ENCODE measurements at places on chromosomes 5 and 9. TPM values are rescaled to one million over a fixed set of nuclear protein-coding genes. Genes with fewer than 3 reads are reported as not detected.

- no peak for DNase-seq
Observed at GRCh38 chr5:91457681-91458058, 74.6 kb upstream of the ARRDC3 start.

- no peak for DNase-seq
Observed at GRCh38 chr5:53302529-53302928, 177.9 kb upstream of the FST start.

DNA sequence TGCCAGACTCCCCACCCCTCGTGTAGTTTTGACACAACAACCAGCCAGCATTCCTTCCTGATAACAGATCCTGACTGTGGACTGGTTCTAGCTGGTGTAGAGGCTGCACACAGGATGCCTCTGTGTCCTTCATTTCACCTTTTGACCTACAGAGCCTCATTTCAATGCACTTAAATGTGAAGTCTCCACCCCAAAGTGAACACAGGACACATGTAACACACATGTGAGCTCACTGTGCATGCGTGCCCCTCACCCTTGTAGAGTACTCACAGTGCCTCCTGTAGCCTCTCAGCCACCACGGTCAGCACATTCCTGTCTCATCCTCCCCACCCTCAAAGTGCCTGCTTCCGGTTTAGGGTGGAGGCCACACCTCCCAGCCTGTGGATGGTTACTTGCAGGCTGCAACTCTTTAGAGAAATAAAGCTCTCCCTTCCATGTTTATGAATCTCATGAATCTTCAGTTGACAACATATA is 11.6 kb upstream of the NKD2 start:
- peak; percentile 13 for DNase-seq

The IDNK gene
- 0.69 TPM for total RNA-seq

DNA sequence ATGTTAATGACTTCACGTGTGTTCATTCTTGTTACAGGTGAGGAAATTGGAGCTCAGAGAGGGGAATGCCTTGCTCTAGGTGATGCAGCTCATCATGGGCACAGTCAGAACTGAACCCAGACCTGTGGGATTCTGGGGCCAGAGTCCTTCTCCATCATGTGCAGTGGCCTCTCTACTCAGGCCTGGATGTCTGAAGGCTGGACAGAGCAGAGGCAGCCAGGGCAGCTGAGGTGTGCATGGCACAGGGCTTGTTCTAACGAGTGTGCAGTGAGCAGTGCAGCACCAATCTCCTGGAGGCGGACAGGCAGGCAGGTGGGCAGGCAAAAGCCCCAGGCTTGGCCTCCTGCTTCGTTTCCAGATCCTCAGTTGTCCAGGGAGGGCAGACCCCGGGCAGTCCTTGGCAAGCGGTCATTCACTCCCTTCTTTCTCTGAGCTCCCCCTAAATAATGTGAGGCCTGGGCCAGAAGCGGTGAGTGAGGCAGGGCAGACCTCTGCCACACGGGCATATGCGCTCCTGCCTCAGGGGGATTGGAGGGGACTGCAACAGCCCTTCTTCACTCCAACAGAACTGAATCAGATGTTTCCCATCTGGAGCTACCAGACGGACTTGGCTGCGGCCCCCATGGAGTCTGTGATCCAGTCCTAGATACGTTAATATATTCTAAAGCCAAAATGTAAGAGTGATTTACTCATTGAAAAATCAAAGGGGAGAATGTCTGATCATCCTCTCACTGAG is 68.7 kb upstream of the FSTL4 start:
- DNase-seq = no peak

GRCh38 chr5:132100672-132101261 is 27.2 kb downstream of the CSF2 start:
- no peak for DNase-seq

GRCh38 chr5:125452991-125453390 is 706.6 kb upstream of the ZNF608 start:
- no peak for DNase-seq

DNA sequence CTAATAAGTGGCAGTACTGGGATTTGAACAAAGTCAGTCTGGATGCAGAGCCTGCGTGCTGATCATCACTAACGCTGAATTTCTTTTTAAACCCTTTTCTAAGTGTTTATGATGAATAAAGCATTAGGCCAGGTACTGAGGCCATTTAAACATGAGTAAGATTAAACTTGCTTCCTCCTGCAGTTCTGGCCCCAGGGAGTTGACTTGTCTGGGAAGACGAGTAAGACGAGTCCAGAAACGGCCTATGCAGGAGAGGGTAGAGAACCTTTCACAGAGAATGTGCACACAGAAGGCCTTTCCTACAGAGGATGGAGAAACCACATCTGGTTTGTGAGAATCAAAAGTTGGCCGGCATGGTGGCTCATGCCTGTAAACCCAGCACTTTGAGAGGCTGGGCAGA is 42.9 kb downstream of the SPRY4 start:
- no peak for DNase-seq
